ENCODE measurements at places on chromosomes 6 and 20. TPM values are rescaled to one million over a fixed set of nuclear protein-coding genes. Genes with fewer than 3 reads are reported as not detected.
A peak's percentile ranks its signal among the peaks of the same experiment; 100 is the strongest.

The MRS2 gene
- 21.3 TPM for total RNA-seq

DNA sequence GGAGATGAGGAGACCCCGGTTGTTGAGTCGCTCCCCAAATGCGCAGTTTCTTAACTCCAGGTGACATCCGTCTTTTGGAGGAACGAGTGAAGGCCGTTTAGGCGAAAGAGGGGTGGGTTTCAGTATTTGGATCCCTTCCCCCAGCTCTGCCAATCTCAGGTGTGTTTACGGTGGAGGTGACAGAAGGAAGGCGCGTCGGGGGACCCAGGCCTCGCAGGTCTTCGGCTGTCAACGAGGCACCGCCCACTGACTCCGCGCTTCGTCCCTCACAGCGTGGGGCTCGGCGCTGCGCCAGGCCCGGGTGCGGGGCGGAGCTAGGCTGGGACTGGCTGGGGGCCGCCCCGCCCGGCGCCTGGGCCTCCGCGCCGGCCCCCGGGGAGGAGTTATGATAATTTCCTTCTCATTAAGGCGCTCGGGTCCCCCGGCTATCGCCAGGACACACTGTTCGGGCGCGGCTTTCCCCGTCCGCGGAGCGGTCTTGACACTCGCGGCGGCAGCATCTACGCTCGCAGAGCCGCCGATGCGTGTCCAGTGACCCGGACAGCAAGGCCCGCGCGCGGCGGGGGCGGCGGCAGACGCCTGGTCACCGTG, at the start of gene TFAP2C:
Gene TFAP2C (plus strand): TSS at position 434 of the 591 bp plus-strand sequence. CDS start 239 bp downstream, outside the sequence.
- no peaks in the 10 kb centered on the region for H3K27me3 ChIP-seq
- peak; percentile 98 for DNase-seq
- H3K27ac ChIP-seq, result peak within 1 kb of the TSS; percentile 82
- peaks cover 21% of the 10 kb centered on the region for H3K4me1 ChIP-seq
- H3K4me3 ChIP-seq, result peak within 1 kb of the TSS; percentile 84

DNA sequence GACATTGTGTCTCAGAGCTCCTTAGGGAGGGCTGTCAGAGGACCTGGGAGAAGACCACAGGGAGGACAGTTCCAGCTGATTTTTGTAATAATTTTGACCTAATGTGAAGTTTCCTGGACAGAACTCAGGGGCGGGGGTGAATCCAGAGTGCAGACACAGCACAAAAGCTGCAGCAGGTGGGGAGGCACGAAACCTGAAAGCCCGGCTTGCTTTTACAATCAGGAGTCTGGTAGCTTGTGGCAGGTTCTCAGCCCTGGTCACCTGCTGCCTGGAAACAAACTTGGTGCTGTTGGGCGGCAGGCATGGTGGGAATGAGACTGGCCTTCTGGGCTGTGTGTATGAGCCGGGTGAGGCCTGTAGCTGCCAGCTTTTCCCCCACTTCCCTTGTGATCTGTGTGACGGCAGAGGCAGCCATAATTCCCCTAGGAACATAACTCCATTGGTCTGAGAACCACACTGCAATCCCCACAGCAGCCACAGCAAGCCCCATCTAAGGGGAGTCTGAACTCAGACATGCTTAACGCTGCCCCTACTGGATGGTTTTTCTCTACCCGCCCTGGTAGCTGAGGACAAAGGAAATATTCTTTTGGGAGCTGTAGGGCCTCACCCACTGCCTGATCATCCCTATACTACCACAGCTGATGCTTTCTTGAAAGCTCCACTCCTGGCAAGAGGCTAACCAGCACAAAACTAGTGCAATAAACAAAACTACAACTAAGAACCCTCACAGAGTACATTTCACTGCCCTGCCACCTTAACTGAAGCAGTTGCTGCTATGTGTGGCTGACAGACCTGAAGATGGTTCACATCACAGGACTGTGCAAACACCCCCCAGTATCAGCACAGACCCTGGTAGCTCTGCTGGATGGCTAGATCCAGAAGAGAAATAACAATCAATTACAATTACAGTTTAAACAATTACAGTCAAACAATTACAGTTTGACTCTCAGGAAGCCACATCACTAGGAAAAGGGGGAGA, 1055.1 kb upstream of the GJE1 start:
- H3K4me1 ChIP-seq, result no peaks in the 10 kb centered on the region
- peak; percentile 47 for DNase-seq
- H3K27ac ChIP-seq, result no peak overlapping the region
- no peaks in the 10 kb centered on the region for H3K27me3 ChIP-seq
- no peak overlapping the region for H3K4me3 ChIP-seq

The KCNS1 gene
- total RNA-seq, result not detected

GRCh38 chr20:35515949-35516645, 13.4 kb downstream of the C20orf173 start:
- no peaks in the 10 kb centered on the region for H3K27me3 ChIP-seq
- H3K4me3 ChIP-seq, result peak overlapping the region; percentile 27
- DNase-seq, result peak; percentile 95
- peaks cover 25% of the 10 kb centered on the region for H3K4me1 ChIP-seq
- H3K36me3 ChIP-seq, result peaks cover 14% of the 10 kb centered on the region

The TAGAP gene
- total RNA-seq, result not detected

The SESN1 gene
- 3.4 TPM for total RNA-seq

- no peaks in the 10 kb centered on the region for H3K36me3 ChIP-seq
- H3K4me3 ChIP-seq, result no peak overlapping the region
- no peaks in the 10 kb centered on the region for H3K4me1 ChIP-seq
Measured at GRCh38 chr6:90126839-90127238, 169.8 kb downstream of the BACH2 start.

Data from PC-3 (cell line).